ENCODE measurements at places on chromosomes 12 and 14.

DNA sequence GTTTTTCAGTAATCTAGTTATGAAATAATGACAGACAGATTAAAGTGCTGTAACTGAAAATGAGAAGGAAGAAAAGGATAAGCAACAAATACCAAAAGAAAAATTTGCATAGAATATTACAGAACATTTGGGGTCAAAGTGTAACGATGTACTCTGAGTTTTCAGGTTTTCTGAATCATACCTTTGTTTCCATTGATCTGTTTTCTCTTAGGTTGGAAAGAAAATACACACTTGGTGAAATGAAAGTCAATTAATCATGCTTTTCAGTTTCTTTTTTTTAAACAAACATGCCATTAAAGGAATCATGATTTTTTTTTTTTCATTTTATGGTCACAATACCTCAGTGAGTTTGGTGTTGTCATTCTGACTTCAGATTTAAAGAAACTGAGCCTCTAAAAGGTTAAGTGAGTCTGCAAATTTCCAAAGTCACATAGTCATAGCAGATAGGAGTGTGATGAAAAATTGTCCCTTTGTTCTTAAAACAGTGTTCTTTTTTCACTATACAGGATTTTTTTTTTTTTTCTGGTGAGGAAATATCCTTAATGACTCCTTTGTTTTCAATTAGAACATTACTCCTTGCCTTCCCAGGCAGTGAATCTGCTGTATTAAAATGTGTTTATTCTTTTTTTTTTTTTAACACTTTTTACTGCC is 35.9 kb upstream of the PZP start:
- no peak for DNase-seq

GRCh38 chr12:113815031-113815430 is 151.1 kb downstream of the RBM19 start:
- DNase-seq: no peak

DNA sequence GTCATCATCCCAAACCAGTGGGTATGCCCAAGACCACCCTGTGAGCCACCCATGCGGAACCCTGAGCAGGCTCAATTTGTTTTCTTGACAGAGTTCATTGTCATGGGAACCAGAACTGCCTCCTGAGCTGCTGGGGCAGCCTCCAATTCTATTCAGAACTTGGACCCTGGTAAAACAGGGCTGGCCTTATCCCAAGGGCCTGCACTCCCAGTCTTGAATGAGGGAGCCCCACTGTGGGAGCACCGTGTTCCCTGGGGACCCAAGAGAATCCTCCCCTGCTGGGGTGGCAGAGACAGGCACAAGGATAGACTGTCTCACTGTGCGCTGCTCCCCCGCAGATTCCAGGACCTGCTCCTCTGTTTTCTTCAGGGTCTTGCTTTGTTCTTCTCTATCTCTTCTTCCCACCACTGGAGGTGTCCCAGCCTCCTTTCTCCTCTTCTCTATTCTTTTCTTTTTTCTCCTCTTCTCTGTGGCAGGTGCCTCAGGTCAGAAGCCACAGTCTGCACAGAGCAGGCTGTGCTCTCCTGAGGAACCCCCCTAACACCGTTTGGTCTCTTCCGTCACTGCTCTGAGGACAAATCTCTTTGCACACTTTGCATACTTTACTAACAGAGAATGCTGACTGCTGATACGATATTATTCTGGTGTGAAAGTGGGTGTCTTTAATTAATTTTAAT is 31.2 kb upstream of the CHPT1 start:
- no peak for DNase-seq

DNA sequence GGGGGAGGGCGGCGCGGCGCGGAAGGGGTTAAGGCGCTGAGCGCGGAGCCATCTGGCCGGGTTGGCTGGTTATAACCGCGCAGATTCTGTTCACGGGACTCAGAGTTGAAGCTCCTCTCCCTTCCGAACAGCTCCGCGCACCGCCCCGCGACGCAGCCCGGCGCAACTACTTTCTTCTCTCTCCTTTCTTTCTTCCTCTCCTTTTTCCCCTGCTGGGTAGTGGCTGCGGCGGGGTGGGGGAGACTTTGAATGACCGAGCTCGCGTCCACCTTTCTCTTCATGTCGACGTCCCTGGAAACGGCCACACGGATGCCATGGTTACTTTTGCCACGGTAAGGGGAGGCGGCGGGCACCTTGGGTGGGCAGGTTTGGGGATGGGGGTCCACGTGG is at the start of gene NTF3:
TSS of gene NTF3 (plus strand) at position 98 of the 390 bp plus-strand sequence. CDS start at position 315, 217 bp downstream.
- DNase-seq: no peak

GRCh38 chr12:76290963-76291859 is 57.0 kb downstream of the BBS10 start:
- DNase-seq: no peak

Data from CD4-positive, alpha-beta T cell treated with Interleukin-21 for 1 hour (primary cell).